ENCODE measurements at places on chromosomes 16 and 17.

DNA sequence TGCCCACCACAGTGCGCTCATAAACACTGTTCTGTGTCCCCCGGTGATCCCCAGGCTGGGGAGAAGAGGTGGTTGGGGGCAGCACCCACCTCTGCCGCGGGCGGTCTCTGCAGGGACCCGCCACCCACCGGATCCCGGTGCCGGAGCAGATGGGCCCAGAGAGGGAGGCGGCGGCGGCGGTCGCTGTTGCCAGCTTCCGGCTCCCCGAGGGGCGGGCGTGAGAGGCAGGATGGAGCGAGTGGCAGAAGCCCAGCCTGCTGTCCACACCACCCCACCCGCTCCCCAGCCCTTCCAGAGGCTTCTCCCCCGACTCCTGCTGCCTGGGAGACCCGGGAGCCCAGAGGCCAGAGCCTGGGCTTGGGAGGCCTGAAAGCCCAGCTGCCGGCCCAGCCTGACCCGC is 142.6 kb upstream of the CIBAR2 start:
- H3K27me3 ChIP-seq, result peaks cover 38% of the 10 kb centered on the region
- no peak for DNase-seq
- no peak overlapping the region for H3K27ac ChIP-seq

- peaks cover 25% of the 10 kb centered on the region for H3K4me1 ChIP-seq
- no peak overlapping the region for H3K27ac ChIP-seq
- no peak overlapping the region for H3K4me3 ChIP-seq
- no peaks in the 10 kb centered on the region for H3K36me3 ChIP-seq
- H3K27me3 ChIP-seq, result no peaks in the 10 kb centered on the region
- no peak for DNase-seq
Observed at GRCh38 chr17:27776882-27777624, 23.3 kb downstream of the NOS2 start.

GRCh38 chr16:8673611-8674412 is 605 bp upstream of the ABAT start:
- H3K4me1 ChIP-seq, result peaks cover 16% of the 10 kb centered on the region
- peak overlapping the region; percentile 57 for H3K4me3 ChIP-seq
- H3K27me3 ChIP-seq, result no peaks in the 10 kb centered on the region

GRCh38 chr17:55324296-55324978 is 59.7 kb downstream of the HLF start:
- DNase-seq, result no peak
- H3K4me3 ChIP-seq, result no peak overlapping the region
- H3K4me1 ChIP-seq, result peaks cover 24% of the 10 kb centered on the region

- H3K27ac ChIP-seq, result peak overlapping the region; percentile 59
- no peaks in the 10 kb centered on the region for H3K36me3 ChIP-seq
- H3K4me3 ChIP-seq, result peak overlapping the region; percentile 42
Observed at GRCh38 chr16:19086322-19087199, 19.1 kb downstream of the COQ7 start.

DNA sequence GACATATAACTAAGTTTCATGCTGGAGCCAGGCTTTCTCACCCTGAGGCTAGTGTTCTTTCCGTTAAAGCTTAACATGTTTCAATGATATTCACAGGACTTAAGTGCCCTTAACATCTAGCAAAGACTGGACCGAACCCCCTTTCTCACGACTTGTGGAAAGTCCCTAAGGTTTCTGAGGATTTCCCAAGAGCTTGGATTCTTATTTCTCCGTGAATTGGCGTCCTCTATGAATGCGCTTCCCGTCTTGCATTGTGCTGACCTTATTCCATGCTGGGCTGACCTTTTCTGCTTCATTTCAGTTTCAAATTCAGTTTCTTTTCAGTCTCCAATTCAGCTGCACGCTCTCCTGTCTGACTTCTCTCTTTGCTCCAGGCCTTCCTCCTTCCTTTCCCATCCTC is 206.4 kb downstream of the HS3ST3A1 start:
- H3K27me3 ChIP-seq, result no peaks in the 10 kb centered on the region
- no peaks in the 10 kb centered on the region for H3K4me1 ChIP-seq
- DNase-seq, result no peak
- H3K4me3 ChIP-seq, result no peak overlapping the region
- H3K27ac ChIP-seq, result no peak overlapping the region

GRCh38 chr16:79647586-79647985 is 47.0 kb upstream of the MAF start:
- no peak overlapping the region for H3K27ac ChIP-seq
- H3K36me3 ChIP-seq, result no peaks in the 10 kb centered on the region
- DNase-seq, result no peak

DNA sequence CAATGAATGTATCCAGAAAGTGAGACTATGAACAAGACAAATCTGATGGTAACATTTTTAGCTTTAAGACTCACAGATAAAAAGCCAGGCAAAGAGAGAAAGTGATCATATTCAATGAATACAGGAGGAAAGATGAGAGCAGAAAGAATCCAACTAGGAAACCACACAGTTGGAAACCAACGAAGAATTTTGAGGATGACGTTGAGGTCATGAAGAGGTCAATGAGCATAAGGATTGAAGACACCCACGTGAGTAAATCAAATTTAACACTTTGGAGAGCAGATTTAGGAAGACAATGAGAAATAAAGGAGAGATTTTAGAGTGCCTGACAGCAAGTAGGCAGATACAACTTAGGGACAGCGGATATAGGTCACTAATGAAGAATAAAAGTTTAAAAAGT is 948.1 kb downstream of the KCNJ2 start:
- no peak overlapping the region for H3K27ac ChIP-seq
- H3K27me3 ChIP-seq, result no peaks in the 10 kb centered on the region
- H3K4me1 ChIP-seq, result no peaks in the 10 kb centered on the region
- DNase-seq, result no peak
- no peak overlapping the region for H3K4me3 ChIP-seq

DNA sequence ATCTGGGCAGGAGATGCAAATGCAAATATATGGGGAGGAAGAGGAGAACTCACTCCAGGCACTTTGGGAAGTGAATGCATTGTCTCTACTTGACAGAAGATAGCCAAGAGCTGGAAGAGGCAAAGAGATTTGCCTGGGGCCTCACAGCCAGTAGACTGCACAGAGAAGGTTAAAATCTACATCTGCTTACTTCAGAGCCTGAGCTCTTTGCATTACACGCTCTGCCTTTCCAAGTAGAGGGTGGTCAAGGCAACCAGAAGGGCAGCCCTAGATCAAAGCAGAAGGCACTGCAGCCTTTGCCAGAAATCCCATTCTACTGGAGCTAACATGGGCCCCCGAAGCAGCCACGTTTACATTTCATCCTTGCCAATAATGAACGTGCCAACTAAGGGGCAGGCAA is 407.2 kb upstream of the CCL2 start:
- no peak for DNase-seq
- H3K4me3 ChIP-seq, result no peak overlapping the region
- peaks cover 37% of the 10 kb centered on the region for H3K27me3 ChIP-seq
- no peaks in the 10 kb centered on the region for H3K36me3 ChIP-seq
- H3K4me1 ChIP-seq, result no peaks in the 10 kb centered on the region

Measured in esophagus squamous epithelium (tissue), 5 donors.